Esophagus muscularis mucosa (tissue), 4 donors: ENCODE measurements at places on chromosomes 2 and 18. TPM values are rescaled to one million over a fixed set of nuclear protein-coding genes. Genes with fewer than 3 reads are reported as not detected.

RND3 gene
- total RNA-seq: 103 TPM

SERPINB7 gene
- total RNA-seq: not detected

DPP10 gene
- total RNA-seq: 5.5 TPM

SEPTIN10 gene
- 203 TPM for total RNA-seq

SCYGR8 gene
- not detected for total RNA-seq

AFF3 gene
- 65.2 TPM for total RNA-seq

RPRM gene
- 3.3 TPM for total RNA-seq

SCTR gene
- not detected for total RNA-seq

CNGA3 gene
- total RNA-seq: 13.7 TPM

RSAD2 gene
- total RNA-seq: 4.7 TPM

LINC00305 gene
- not detected for total RNA-seq

DNA sequence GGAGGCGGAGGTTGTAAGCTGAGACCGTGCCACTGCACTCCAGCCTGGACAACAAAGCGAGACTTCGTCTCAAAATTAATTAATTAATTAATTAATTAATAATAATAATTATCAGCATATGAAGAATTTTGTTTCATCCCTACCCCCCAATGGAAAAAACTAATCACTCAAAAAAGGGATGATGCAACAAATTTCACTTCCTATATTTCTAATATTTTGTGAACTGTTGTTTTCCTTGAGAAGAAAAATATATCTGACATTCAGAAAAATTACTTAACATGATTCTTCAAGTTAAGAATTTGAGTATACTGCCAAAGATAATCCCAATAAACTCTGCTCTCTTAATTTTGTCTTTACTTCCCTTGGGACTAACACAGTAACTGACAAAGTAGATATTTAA is 28.1 kb downstream of the EXOC6B start:
- no peak for DNase-seq

- DNase-seq: no peak
Observed at GRCh38 chr2:240203788-240204270, 63.4 kb upstream of the OTOS start.

DNA sequence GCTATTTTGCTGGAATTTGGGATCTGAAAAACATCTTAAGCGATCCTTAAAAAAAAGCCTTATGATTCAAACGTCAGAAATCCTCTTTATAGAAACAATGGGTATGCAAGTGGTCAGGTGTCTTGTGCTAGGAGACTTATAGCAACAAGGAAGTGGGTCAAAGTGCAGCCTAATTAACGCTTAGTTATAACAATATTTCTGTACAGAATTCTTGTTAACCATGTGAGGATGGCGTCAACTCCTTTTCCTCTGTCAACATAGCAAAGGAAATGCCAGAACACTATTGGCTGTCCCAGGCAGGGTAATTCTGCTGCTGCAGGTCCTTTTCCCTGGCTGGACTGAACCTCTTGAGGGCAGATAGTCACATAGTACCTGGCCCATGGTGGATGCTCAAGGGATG is 189.4 kb downstream of the MSH2 start:
- DNase-seq: no peak

DNA sequence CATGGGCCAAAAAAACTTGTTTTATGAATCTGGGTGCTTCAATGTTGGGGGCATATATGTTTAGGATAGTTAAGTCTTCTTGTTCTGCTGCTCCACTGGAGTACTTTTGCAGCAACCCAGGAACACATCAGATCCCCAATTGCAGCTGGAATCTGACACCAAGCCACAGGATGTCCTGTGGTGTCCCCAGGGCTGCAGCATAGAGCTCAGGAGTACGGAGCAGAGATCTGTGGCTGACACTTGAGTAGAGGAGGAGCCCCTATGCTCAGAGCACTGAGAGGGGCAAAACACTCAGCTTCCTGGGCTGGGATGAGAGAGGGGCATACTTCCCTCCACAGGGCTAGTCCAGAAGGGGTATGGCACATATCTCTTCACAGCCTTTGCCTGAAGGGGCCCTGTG is 138.9 kb upstream of the ERBB4 start:
- DNase-seq: no peak

DNA sequence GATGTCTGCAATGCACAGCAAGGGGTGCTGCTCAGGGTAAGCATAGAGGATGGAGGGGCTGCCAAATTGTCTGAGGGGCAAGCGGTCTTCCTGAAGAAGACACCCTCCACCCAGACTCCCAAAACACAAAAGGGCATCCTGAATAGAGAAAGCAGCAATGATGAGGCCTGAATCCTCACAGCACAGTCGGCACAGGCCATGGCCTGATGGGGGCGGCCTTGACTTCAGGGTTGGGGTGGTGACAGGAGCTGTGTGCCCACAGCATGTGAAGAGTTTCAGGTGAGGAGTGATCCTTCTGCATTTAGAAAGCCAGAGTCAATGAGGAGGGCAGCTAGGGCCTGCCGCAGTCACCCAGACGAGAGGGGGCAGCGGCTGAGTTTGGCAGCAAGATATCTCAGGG is 159.4 kb downstream of the GALNT14 start:
- DNase-seq: no peak

DNA sequence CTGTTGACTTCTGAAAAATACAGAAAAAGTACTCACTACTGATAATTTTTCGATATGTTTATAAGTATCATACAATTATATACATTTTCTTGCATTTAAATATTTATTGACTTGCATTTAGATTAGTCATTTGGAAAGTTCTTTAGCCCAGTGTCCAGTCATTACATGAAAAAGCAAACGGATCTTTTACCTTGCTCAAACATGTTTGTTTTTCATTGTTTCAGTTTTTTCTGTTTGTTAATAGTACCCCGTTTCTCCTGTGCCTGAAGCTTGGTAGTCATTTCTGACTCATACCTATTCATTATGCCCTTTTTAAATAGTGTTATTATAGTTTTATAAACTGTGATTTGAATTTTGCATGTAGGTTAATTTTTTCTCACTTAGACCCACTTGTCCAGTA is 28.1 kb downstream of the CEP192 start:
- no peak for DNase-seq

- DNase-seq: peak; percentile 21
Observed at GRCh38 chr18:5646739-5647138, 102.9 kb upstream of the EPB41L3 start.

- DNase-seq: no peak
Observed at GRCh38 chr2:10028988-10029874, 14.1 kb upstream of the KLF11 start.

- no peak for DNase-seq
Observed at GRCh38 chr2:204869132-204869823, 324.0 kb downstream of the PARD3B start.

GRCh38 chr2:176088048-176088936 is 4.2 kb upstream of the HOXD13 start:
- no peak for DNase-seq

GRCh38 chr2:71000780-71001591 is 6.3 kb upstream of the TEX261 start:
- DNase-seq: no peak

DNA sequence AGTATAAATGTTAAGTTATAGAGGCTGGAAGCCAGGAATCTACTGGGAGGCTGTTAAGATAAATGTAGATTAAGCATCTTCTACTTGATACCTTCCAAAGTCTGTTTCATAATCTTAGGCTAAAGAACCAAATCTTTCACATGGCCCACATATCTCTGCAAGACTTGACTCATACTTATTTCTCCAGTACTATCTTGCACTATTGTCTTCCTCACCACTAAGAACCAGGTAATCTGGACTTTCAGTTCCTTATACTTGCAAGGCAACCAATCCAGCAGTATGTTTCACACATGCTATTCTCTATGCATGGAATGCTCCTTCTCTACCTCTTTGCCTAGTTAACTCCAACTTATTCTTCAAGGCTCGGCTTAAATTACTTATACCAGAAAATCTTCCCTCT is 62.2 kb downstream of the RBMS1 start:
- DNase-seq: no peak

- no peak for DNase-seq
Observed at GRCh38 chr2:151525821-151526373, 116.2 kb downstream of the RIF1 start.

GRCh38 chr2:170582751-170583463 is 132.2 kb upstream of the SP5 start:
- no peak for DNase-seq

DNA sequence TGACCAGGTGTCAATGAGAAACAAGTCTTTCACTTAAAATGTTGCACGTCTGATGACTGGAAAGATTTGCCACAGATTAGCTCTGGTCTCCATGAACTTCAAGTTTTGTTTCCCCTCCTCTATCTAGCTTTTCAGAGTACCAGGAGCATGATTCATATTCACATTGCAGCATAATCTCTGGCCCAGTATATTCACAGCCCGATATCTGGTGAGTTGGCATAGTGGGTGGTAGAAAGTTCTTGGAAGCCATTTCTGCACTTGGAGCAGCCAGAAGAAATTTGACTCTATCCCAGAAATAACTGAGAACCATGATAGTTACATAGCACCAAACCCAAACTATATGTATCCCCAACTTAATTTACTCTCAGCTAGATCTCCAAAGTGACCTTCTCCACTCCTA is 503.9 kb downstream of the PID1 start:
- DNase-seq: no peak

DNA sequence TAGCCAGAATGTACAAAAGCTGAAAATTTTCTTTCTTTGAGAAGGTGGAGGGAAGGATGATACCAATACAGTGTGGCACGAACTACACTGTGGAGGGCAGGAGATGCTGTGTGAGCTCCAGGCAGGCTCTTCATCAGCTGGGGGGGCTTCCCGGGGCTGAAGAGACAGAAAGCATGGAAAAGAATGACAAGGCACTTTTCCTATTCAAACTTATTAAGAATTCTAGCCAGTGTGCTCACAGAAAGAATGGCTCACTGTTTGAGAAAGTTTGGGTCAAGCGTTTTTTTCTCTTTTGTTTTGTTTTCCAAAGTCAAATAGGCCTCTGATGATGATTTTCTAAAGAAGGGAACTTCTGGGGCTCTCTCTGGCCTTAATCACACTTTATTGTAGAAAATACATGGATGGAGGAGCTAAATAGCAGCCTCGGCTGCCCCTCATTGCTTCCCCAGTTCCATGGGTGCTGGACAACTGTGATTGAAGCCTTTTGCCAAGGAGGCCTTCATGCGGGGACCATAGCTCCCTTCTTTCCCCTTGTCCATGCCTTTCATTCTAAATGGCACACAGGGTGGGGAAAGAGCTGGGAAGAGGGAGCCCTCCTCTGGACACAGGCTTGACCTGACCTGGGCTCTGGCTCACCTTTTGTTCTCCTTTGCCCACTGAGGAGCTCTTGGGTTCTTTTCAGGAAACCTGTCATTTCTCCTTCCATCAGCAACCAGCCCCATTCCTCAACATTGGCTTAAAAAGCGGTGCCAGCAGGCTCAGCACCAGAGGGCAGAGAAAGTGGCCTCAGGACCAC is 130.6 kb downstream of the TDRD15 start:
- peak; percentile 70 for DNase-seq

- DNase-seq: no peak
Observed at GRCh38 chr2:240225660-240226475, 85.4 kb upstream of the OTOS start.

DNA sequence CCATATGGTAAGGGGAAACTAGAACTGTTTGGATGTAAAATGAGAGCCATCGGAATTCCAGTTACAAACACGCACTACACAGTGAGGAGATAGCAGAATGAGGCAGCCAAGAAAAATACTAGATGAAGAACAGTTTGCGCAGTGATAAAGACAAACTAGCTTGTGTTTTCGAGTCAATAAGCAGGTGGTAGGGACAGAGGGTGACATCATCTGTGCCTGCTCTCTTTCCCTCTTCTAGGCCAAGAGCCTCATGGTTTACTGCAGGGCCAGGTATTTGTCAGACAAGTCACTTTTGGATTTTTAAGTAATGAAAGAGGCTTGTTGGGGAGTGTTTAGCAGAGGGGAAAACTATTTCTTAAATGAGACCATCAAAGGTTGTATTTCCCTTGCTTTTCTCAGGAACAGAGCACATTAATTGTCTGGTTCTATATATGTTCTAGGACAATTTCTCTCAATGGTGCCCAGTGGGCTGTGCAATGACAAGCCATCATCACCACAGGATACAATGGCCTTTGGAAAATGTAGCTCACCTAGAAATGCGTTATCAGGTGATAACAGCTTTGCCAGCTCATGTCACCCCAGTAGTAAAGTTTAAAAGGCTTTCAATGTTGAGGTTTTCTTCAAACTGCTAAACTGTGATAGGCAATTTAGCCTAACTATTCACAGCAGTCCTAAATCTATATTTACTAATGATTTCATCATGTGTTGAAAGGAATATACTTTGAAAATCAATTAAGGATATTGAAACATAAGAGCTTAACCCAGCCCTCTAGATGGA is 1210.3 kb upstream of the ZEB2 start:
- no peak for DNase-seq

DNA sequence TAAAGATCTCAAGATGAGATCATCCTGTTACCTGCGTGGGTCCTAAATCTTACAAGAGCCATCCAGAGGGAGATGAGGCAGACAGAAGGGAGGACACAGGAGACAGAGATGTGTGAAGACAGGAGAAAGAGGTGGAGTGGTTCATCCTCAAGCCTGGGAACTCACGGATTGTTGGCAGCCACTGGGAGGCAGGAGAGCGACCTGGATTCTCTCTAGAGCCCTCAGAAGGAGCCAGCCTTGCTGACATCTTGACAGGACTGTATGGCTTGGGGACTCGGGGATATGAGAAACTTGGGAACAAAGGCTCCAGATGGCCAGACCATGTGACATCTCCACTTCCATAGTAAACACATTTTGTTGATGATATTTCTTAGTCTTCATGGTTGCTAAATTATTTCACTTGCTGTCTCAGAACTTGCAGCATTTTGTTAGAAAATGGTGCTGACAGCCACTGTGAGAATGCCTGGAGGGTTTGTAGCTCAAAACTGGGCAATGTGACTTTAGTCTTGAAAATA is 57.8 kb upstream of the MC2R start:
- no peak for DNase-seq

DNA sequence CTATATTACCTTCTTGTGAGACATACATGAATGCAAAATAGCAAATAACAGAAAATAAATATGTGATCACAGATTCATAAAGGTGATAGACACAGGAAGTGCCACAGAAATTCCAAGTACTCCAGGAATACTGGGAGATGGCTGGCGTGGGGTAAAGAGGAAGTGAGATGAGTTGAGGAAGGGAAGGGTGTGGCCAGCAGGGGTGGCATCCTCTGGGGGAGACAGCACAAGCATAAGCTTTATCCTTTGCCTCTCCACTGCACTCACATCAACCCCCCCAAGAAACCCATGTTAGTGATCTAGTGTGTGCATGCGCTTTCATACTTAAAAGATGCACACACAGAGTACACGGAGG is 94.8 kb upstream of the B3GNT7 start:
- DNase-seq: peak; percentile 39

DNA sequence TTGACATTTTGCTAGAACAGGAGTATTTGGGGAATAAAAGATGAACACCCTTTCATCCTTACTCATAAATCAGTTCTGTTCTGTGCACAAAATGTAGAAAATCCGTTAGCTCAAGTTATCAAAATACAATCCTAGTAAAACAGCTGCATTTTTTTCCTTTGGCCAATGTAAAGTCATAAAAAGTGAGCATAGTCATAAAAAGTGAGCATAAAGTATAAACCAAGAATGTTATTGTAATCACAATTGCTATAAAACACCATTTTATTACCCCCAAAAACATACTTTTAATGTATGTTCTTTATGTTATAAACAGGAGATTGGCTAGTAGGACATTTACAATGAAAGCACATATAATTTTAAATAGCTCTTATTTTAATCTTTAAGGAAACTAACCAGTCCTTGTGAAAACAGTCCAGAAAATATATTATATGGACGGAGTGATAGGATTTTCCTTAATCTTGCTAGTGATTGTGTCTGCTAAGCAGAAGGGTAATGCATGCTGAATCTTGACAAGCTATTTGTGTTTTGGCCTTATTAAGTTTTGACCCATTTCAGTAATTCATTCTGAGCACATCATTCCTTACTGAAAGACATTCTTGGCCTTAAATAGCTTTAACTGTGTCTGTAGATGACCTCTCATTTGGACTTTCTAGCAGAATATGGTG is 891.8 kb downstream of the DSC3 start:
- DNase-seq: no peak
